ENCODE measurements at places on chromosomes 1 and 21. TPM values are rescaled to one million over a fixed set of nuclear protein-coding genes. Genes with fewer than 3 reads are reported as not detected.

DNA sequence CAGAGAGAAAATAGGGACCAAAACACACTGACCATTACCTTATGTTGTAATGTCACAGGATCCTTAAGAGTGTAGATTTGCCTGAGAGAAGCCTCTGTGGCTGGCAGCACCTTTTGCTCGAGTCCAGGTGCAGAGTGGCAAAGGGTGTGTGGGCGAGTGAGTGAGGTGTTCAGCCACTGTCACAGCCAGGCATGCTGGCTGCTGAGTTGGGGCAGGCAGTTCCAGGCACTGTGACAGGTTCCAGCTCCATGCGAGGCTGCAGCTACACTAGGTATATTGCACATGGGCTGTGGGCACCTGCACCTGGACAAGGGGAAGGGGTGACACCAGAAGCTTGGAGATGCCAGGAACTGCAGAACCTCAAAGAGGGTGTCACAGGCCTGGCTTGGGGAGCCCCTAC lies 1370.4 kb upstream of the PRMT6 start:
- no peaks in the 10 kb centered on the region for H3K27me3 ChIP-seq
- no peaks in the 10 kb centered on the region for H3K4me1 ChIP-seq
- H3K4me3 ChIP-seq = no peak overlapping the region
- no peaks in the 10 kb centered on the region for H3K36me3 ChIP-seq
- H3K27ac ChIP-seq = no peak overlapping the region

GRCh38 chr1:33257772-33258712 lies 1.8 kb downstream of the ZNF362 start:
- H3K4me3 ChIP-seq = peak overlapping the region; percentile 59
- H3K27me3 ChIP-seq = no peaks in the 10 kb centered on the region
- peaks cover 5% of the 10 kb centered on the region for H3K36me3 ChIP-seq
- H3K4me1 ChIP-seq = peaks cover 15% of the 10 kb centered on the region

DNA sequence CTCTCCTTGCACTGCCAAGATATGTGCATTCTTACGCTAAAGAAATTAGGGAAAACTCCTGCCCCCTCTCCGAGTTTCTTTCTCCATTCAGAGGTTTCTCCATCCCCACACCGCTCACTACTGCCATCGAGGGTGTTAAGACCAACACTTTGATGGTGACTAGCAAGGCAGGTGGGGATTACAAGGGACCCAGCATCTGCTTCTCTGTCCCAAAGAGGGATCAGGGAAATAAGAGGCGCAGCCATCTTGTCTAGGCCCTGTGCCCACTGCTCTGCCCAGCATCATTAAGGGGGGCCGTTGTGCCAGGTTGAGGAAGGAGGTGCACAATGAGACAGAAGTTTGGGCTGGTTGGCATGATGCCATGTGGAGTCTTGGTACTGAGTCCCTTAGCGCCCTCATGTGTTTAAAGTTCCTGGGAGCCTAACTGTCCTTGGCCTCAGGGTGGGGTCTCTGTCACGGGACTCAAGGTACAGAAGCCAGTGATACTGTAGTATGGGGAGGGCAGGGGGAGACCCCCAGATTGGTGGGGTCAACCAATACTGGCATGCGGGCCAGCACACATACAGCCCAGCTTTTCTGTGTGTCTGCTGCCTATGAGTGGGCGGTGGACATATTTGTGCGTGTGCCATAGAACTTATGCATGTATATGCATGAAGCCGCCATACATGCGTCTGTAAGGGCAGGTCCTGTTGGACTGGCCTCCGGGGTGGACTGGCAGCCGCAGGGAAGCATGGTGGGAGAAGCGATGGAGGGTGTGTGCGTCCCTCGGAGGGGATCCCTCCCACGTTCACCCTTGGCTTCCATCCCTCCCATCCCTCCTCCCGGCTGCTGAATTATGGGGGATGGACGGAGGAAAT lies 5.5 kb downstream of the EFNA3 start:
- no peak overlapping the region for H3K27ac ChIP-seq
- peaks cover 11% of the 10 kb centered on the region for H3K4me1 ChIP-seq
- no peak for DNase-seq
- no peaks in the 10 kb centered on the region for H3K36me3 ChIP-seq
- peak overlapping the region; percentile 14 for H3K4me3 ChIP-seq

- peaks cover 15% of the 10 kb centered on the region for H3K4me1 ChIP-seq
- no peaks in the 10 kb centered on the region for H3K27me3 ChIP-seq
- H3K36me3 ChIP-seq = peaks cover 24% of the 10 kb centered on the region
- no peak overlapping the region for H3K4me3 ChIP-seq
- no peak overlapping the region for H3K27ac ChIP-seq
- DNase-seq = no peak
Measured at GRCh38 chr1:236002572-236002971, 62.3 kb downstream of the NID1 start.

- H3K4me1 ChIP-seq = no peaks in the 10 kb centered on the region
- no peaks in the 10 kb centered on the region for H3K27me3 ChIP-seq
- no peaks in the 10 kb centered on the region for H3K36me3 ChIP-seq
- no peak overlapping the region for H3K4me3 ChIP-seq
Measured at GRCh38 chr1:64315402-64315801, 112.0 kb downstream of the UBE2U start.

DNA sequence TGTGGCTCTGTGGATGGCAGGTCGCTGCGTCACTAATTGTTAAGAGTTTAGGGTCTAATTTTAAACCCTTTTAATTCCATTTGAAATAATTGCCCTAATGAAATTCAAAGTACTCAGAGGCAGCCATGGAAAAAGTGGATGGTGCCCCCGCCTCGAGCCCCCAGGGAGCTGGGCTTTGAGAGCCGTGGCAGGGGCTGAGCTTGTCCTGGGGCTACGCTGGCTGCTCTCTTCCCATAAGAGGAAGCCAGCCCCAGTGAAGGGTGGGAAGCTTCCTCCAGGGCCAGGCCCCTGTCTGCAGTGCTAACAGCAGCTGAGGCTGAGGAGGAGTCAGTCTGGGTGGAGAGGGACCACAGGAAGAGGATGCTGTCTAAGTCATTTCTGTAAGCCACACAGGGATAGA lies 315.0 kb upstream of the POU3F1 start:
- no peak overlapping the region for H3K27ac ChIP-seq
- no peaks in the 10 kb centered on the region for H3K36me3 ChIP-seq
- H3K27me3 ChIP-seq = no peaks in the 10 kb centered on the region
- no peaks in the 10 kb centered on the region for H3K4me1 ChIP-seq
- no peak overlapping the region for H3K4me3 ChIP-seq

Gene SYPL2
- total RNA-seq = under 0.01 TPM

DNA sequence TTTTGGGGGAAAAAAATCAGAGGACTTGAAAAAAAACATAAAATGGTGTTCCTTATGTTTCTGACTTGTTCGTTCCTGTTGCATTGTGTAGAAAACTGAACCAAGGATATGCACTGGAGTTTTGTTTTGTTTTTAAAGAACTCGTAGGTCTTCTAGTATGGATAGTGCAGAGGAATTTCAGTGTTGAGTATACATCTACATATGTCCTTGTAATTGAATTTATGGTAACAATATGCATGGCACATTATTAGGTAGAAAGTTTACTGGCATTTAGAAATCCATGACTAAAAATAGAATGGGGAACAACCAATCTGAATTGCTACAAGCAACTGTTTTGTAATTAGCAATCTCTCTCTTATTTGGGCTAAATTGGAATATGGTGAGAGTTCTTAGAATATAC lies 188.3 kb upstream of the ZRANB2 start:
- H3K4me3 ChIP-seq = no peak overlapping the region
- no peak for DNase-seq
- no peaks in the 10 kb centered on the region for H3K27me3 ChIP-seq

Gene ASCL5
- total RNA-seq = not detected

Gene DCST2
- total RNA-seq = not detected

Gene RHEX
- total RNA-seq = not detected

GRCh38 chr1:94936861-94937620 lies 10.1 kb upstream of the CNN3 start:
- H3K4me1 ChIP-seq = peaks cover 8% of the 10 kb centered on the region
- H3K27ac ChIP-seq = no peak overlapping the region
- DNase-seq = peak; percentile 45
- no peaks in the 10 kb centered on the region for H3K27me3 ChIP-seq
- no peak overlapping the region for H3K4me3 ChIP-seq
- no peaks in the 10 kb centered on the region for H3K36me3 ChIP-seq

Gene PLA2G2D
- total RNA-seq = not detected

Gene NBPF15
- 31.0 TPM for total RNA-seq

- peak overlapping the region; percentile 90 for H3K27ac ChIP-seq
- no peak overlapping the region for H3K4me3 ChIP-seq
Measured at GRCh38 chr1:25022361-25023189, 92.5 kb upstream of the RUNX3 start.

GRCh38 chr1:10299151-10299550 lies 88.8 kb downstream of the KIF1B start:
- H3K4me1 ChIP-seq = no peaks in the 10 kb centered on the region
- H3K27me3 ChIP-seq = no peaks in the 10 kb centered on the region
- DNase-seq = no peak
- H3K4me3 ChIP-seq = no peak overlapping the region
- no peak overlapping the region for H3K27ac ChIP-seq

DNA sequence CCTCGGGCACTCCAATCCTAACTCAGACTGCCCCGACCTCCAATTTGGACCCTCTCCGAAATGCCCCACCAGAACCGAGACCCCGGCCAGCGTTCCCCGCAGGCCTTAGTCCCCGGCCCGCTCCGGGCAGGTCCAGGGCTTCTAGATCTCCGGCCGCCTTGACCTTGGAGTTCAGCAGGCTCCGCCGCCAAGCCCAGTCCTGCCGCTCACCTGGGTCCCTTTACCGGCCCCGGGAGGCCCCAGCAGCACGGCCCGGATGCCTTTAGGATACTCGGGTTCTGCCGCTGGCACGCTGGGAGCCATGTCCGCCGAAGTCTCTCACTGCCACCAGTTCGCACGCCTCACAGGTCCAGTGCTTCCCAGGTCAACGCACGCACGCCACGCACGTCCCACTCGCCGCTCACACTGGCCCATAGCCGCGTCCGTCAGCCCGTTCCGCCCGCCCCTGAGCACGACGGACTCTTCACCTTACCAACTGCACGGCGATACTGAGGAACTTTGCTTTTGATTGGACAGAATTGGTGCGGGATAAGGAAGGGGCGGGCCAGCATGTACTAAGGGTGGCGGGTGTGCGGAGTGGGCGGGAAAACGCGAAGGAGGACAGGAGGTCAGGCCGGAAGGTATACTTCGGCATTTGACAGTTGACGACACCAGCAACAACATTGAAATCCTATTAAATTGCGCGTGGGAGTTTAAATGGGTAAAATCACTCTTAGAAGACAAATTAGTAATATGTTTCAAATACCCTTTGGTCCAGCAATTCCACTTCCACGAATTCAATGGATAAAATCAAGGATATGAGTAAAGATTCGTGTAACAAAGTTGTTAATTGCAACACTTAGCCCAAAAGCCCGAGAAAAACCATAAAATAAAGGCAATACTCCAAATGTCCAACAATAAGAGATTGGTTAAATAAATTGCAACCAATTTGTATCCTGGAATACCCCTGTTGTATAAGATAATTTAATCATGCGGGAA lies at the start of gene AK2:
AK2 (minus strand) TSS at position 358 of the 978 bp plus-strand sequence; CDS start at position 303, 55 bp downstream.
- peaks cover 5% of the 10 kb centered on the region for H3K4me1 ChIP-seq
- H3K4me3 ChIP-seq = peak within 1 kb of the TSS; percentile 68
- peak within 1 kb of the TSS; percentile 60 for H3K27ac ChIP-seq
- H3K27me3 ChIP-seq = no peaks in the 10 kb centered on the region

Gene NPHS2
- not detected for total RNA-seq

GRCh38 chr1:172775606-172776005 lies 116.7 kb downstream of the FASLG start:
- no peak overlapping the region for H3K27ac ChIP-seq
- no peak overlapping the region for H3K4me3 ChIP-seq

- DNase-seq = peak; percentile 41
- no peaks in the 10 kb centered on the region for H3K36me3 ChIP-seq
- no peak overlapping the region for H3K4me3 ChIP-seq
- H3K4me1 ChIP-seq = no peaks in the 10 kb centered on the region
- no peak overlapping the region for H3K27ac ChIP-seq
- no peaks in the 10 kb centered on the region for H3K27me3 ChIP-seq
Measured at GRCh38 chr1:186792870-186793581, 35.7 kb upstream of the PLA2G4A start.

- no peak overlapping the region for H3K27ac ChIP-seq
- no peak overlapping the region for H3K4me3 ChIP-seq
- DNase-seq = peak; percentile 57
- H3K4me1 ChIP-seq = peaks cover 2% of the 10 kb centered on the region
Measured at GRCh38 chr1:98304888-98305287, 356.6 kb upstream of the SNX7 start.

GRCh38 chr1:904310-904950 lies 19.3 kb upstream of the SAMD11 start:
- H3K36me3 ChIP-seq = no peaks in the 10 kb centered on the region
- no peak overlapping the region for H3K27ac ChIP-seq
- peaks cover 17% of the 10 kb centered on the region for H3K4me1 ChIP-seq
- H3K27me3 ChIP-seq = peaks cover 8% of the 10 kb centered on the region
- H3K4me3 ChIP-seq = peak overlapping the region; percentile 48

DNA sequence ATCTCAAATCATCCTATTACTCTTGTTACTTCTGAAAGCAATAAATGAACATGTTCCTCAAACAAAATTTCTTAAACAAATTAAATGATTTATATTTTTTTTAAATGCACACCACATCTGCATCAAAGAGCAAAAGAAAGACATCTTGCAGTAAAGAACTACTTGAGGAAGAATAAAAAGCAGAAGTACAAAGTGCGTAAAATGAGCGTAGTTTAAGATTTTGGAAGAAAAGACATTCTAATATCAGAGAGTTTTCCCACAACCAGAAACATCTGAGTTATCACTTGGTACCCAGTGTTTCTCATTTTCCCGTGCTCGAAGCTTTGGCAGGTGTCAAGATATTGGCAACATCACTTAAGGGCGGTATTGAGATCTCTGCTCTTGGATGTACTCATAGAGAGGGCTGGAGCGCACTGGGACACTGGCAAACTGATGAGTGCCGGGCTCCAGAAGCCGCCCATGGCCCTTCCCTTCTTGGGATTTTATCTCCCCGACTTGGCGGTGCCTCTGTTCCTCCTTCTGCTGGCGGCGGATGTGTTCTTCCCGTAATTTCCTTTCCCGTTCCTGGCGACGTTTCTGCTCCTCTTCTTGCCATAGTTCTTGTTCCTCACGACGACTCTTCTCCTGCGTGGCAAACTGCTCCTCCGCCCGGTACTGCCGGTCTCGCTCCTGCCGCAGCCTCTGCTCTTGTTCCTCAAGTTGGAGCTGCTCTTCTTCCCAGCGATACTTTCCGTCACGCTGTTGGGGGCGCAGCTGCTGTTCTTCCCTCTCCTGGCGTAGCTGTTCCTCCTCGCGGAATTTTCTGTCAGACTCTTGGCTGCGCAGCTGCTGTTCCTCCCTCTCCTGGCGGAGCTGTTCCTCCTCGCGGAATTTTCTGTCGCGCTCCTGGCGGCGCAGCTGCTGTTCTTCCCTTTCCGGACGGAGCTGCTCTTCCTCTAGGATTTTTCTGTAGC lies 7.9 kb downstream of the TCHH start:
- H3K27ac ChIP-seq = no peak overlapping the region
- H3K4me1 ChIP-seq = no peaks in the 10 kb centered on the region
- DNase-seq = no peak
- peaks cover 48% of the 10 kb centered on the region for H3K27me3 ChIP-seq

Gene PPIAL4G
- not detected for total RNA-seq

DNA sequence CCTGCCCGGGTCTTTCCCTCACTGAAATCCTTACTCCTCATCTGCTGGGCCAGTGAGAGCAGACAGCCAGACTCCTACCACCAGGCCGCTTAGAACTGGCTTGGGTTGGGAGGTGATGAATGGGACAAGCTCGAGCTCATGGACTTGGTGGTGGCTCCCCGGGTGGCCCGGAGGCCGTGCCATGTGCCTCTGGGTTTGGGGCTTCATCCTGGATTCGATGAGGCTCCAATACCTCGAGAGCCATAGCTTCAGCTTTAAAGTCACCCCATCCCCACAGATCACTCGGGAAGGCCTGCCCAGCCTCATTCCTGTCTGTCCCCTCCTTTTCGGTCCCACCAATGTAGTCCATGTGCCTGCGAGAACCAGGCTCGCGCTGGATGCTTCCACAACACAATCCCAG lies 51.5 kb downstream of the MYOM3 start:
- no peaks in the 10 kb centered on the region for H3K4me1 ChIP-seq
- no peak for DNase-seq
- peaks cover 51% of the 10 kb centered on the region for H3K27me3 ChIP-seq
- no peak overlapping the region for H3K27ac ChIP-seq
- H3K4me3 ChIP-seq = no peak overlapping the region

Data from IMR-90 (cell line).